ENCODE measurements at places on chromosomes 3 and 15.

DNA sequence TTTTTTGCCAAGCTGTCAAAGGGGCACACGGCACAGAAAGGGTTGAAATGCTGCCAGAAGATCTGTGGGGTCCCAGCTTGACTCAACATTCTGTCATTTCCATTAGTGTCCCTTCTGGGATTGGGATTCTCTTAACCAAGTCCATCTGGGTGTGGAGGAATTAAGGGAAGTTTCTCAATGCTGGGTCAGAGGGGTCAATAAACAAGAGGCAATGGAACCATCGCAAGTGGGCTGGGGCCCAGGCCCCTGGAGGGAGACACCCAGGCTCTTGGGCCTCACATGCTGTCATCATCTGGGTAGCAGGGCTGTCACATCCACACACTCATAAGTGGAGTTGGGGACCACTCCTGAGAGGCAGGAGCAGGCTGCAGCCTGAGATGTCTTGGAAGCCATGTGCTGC is 8.1 kb upstream of the APOD start:
- DNase-seq = no peak

GRCh38 chr3:120646771-120647432 is 35.1 kb downstream of the HGD start:
- DNase-seq = peak; percentile 50

DNA sequence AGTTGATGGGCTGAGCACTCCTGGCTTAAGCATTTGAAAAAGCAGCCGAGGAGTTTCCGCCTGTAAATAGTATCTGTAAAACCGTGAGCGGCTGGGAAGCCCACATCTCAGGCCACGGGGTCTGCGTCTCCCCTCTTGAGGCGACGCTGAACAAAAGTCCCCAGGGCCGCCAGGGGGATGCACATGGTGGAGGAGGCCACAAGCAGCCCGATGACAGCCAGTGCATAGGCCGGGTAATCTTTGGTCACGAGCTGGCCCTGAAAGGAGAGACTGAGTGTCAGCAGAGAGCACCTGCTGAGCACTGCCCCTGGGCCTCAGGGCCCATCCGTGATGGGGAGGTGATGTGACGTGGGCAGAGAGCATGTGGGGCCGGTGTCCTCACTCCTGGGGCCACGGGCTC is 37.5 kb downstream of the SLC6A20 start:
- no peak for DNase-seq

DNA sequence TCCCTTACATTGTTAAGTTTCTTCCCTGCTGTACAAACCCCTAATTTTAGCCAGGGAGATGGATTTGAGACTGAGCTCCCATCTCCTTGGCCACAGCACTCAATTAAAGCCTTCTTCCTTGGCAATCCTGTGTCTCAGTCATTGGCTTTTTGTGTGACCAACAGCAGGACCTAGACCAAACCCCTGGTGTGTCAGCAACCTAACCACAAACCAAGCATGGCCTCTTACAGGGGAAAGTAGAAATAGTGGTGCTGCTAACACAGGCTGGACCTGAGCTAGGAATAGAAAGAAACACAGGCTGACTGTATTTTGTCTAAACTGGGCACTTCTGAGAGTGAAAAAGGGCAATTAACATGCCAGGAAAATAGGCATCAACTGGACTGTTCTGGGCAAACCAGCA is 37.9 kb downstream of the PPCDC start:
- DNase-seq = peak; percentile 84

DNA sequence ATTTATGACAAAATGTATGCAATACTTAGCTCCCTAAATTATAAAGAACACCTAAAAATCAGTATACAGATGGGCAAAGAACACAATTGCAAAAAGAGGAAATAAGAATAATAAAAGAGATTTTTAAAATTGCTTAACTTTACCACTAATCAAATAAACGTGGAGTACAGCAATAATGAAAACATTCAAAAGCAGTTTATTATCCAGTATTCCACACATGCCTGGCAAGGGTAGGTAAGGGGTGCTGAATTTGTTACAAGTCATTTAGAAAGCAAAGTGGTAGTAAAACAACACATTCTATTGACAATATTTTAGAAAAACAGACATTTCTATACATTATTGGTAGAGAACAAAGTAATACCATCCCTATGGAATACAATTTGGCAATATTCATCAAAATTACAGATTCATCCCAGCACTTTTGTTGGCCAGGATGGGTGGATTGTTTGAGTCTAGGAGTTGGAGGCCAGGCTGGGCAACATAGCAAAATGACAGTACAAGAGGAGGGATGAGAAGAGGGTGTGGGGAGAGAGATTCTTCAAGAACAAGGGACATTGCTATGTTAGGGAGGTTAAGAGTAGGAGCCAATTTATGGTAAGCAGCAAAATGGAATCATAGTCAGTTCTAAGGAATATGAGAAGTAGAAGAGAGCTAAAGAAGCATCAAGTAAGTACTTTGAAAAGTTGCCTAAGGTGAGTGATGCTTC is 3.7 kb upstream of the ACKR4 start:
- DNase-seq = no peak
